ENCODE measurements at places on chromosomes 1 and 21.

DNA sequence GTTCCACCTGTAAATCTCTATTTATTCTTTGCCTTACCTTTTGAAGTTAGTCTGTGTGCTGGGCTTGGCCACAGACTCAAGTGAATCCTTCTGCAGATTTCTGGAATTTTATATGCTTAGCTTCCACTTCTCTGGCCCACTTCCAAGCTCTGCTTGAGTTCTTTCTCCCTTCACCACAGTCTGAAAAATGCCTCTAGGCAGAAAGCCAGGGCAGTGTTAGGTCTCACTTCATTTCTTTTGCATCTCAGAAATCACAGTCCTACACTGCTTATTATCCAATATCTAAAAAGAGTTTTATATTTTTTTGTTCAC, 48.9 kb downstream of the INKA2 start:
- DNase-seq: no peak

GRCh38 chr1:202616355-202616915, 93.8 kb downstream of the SYT2 start:
- no peak for DNase-seq

- no peak for DNase-seq
Measured at GRCh38 chr1:7422966-7423365, 348.1 kb upstream of the VAMP3 start.

- DNase-seq: no peak
Measured at GRCh38 chr1:116769994-116770393, 15.8 kb downstream of the CD2 start.

- DNase-seq: no peak
Measured at GRCh38 chr21:32710987-32711386, 16.8 kb downstream of the SYNJ1 start.

DNA sequence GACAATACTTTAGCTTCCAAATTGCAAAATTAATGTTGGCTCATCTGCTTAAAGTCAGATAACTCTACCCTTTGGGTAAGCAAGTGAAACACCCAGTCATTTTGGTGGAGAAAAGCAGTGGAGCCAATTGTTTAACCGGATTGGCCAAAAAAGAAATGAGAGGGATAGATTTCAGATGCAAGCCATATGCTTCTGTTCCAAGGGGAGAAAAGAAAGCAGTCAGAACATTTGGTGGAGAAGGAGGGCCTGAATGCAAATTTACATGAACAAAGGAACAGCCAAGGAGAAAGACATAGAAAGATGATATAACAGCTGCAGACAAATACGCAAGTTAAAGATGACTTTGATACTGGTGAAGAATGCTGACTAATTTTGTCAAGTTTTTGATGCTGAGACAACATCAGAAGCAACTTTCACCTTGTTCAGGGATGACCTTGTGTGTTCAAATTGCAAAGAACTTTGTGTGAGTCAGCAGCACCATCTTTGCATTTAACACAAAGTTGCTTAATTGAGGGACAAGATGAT, 173.1 kb downstream of the TGFB2 start:
- no peak for DNase-seq

DNA sequence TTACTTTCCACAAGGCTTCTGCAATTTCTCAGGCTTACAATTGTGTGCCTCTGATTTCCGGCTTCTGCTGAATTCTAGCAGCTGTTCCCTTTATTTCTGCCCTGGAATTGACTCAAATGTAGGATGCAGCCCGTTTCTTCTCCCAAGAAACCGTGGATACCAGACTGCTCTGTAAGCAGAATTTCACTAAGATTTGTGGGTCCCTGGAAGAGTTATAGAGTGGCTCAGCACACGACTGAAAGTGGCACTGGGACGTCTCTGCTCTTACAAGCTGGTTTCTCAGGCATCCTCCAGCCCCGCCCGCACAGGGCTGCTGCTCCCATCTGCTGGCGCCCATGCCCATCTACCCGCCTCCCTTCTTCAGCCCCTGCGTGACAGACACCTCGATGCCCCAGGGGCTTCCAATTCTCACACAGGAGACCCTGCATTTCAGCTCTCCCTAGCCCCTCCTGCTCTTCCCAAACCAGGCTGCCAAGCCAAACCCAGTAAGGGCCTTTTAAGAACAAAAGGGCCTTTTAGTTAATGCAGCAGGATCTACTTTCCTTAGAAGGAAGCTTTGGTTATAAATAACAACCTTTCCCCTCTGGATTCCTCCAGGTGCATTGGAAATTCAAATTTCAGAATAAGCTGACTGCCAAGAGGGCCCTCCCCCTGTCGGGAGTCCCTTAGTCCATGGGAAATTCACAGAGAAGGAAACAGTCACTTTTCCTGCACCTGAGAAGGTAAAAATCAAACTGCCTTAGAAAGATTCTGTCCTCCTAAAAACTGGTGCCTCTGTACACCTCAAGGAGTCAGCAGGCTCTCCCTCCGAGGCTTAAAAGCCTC, 45.4 kb upstream of the TENT5B start:
- DNase-seq: no peak

GRCh38 chr21:38995731-38996130, 187.5 kb downstream of the PSMG1 start:
- no peak for DNase-seq

DNA sequence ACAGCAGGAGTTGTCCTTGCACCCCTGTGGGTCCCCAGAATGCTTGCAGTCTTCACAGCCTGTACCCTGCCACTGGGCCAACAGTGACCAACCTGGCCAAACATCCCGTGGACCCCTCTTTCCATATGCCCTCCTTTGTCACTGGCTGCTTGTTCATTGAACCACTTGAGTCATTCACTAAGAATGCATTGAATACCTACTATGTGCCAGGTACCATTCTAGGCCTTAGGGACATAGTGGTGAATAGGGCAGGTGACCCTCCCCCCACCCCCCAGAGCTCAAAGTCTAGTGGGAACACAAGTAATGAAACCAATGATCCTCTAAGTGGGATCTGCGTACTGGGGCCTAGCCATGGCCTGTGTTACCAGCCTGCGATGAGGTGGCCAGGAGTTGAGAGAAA, 28.2 kb downstream of the PIGP start:
- DNase-seq: no peak

- DNase-seq: no peak
Measured at GRCh38 chr1:167064621-167065020, 25.6 kb downstream of the GPA33 start.

DNA sequence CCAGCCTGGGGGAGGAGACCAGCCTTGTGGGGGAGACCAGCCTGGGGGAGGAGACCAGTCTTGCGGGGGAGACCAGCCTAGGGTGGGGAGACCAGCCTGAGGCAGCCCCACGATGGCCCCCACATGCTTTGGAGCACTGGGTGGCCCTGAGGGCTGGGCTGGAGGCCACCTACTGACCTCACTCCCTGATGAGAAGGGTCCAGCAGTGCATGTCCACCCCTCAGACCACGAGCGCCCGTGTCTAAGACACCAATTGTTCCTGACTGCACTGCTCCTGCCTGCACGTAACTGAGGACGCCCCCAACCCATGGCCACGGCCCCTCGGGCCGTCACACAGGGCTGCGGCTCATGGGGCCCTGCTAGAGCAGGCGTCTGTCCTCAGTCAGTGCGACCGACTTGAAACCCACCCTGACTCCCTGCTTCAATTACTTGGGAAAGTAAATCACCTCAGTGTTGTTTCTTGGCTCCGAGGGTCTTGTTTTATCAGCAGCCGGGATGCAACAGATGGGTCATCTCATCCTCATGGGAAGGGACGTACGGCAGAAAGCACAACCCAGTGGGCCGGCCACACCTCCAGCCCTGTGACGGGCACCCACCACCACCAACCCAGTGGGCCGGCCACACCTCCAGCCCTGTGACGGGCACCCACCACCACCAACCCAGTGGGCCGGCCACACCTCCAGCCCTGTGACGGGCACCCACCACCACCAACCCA, at the start of gene SPATC1L:
Gene SPATC1L, minus strand, starts transcription at position 550 of the 715 bp plus-strand sequence. CDS start 1,643 bp downstream, outside the sequence.
- peak; percentile 75 for DNase-seq

GRCh38 chr1:89831462-89832120, 10.8 kb downstream of the LRRC8D start:
- DNase-seq: no peak

GRCh38 chr1:234208351-234208750, 164.9 kb upstream of the COA6 start:
- DNase-seq: no peak

DNA sequence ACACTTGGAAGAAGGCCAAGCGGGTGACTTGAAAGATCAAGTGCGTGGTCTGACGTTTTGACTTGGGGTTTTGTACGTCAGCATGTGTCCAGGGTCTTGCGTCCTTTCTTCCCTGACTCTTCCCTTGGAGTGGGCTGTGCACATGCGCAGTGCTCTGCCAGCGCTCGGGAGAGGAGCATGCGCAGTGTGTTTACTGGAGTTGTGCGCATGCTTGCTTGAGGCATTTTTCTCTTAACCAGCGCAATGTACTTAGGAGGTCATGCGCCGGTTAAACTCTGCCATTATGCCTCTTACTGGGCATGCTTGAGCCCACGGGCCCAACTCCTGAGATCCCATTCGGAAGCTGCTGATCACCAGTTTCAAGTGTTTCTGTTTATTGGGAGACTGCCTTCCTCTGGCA, 242.5 kb upstream of the AJAP1 start:
- DNase-seq: no peak

DNA sequence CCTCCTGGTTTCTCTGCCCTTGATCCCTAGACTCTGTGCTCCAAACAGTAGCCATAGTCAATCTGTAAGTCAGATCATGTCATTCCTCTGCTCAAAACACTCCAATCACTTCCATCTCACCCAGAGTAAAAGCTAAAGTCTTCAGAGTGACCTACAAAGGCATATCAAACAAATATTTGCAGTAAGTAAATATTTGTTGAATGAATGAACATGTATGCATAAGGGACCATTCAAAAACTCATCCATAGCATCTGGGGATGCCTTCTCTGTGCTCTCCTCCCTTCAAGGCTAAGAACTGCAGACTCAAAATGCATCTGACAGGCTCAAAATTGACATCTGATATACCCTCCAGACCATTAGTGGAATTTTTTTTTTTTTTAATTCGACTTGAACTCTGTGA, 18.1 kb upstream of the AK5 start:
- DNase-seq: no peak

DNA sequence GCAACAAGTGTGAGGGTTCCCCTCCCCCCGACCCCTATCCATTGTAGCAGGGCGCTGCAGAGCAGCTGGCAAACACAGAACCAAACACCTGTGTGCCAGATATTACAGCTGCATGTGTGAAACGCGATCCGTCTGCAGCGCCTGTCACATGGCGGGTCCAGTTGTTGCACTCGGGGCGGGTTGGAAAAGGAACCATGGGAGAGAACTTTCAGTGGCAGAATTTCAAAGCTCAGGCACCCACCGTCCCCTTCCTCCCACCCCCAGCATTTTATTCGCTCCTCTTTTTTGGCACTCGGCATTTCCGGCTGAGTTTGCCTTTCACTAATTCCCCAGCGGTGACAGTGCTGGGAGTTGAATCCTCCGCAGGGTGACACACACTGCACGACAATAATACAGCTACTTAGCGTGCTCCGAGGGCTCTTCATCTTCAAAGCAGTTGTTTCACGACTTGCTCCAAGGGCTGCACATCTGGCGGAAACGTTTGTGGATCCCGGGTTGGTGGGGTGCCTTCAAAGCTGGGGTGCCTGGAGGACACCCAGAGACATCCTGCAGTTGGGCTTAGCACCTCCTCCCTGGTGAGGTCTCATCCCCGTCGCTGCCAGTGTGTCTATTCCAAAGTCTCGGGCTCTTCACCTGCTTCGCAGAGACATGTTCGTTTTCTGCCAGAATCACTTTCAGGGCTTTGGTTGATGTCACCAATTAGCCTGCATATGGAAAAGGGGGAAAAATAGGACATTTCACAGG, 180.7 kb downstream of the ZBTB18 start:
- no peak for DNase-seq

DNA sequence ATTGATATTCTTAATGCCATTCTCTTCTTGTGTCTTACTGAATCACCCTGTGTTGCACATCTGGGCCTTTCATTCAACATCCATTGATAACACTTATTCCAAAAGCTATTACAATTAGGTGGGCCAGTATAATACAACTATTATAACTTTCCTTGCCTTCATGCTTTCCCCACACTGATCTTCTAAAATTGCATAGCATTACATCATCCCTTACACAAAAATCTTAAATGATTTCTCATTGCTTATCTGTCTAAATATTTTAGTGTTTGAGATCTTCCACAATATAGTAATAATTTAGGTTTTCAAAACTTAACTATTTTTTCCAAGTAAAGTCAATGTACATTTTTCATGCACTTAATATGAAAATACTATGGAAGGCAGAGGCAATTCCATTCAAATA, 1634.1 kb downstream of the PLA2G4A start:
- DNase-seq: no peak

- DNase-seq: no peak
Measured at GRCh38 chr1:59057796-59058195, 239.1 kb upstream of the FGGY start.

DNA sequence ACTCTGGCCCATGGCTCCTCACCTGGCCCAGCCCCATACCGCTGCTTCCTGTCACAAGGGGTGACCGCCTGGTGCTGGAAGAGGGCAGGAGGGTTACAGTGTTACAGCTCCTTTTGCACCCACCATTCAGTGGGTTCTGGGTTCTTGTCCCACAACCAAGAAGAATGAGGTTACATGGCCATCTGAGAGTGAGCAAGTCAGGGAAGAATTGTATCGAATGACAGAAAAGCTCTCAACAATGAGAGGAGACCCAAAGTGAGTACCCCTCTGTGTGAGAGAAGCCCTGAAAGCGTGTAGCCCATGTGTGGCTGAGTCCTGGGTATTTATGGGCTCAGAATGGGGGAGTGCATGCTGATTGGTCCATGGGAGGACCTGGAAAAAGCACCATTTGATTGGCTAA, 888.5 kb downstream of the ADGRL2 start:
- DNase-seq: no peak

GRCh38 chr21:36100971-36101641, 31.3 kb downstream of the CBR1 start:
- DNase-seq: no peak

- DNase-seq: no peak
Measured at GRCh38 chr1:6599141-6599975, 3.3 kb downstream of the KLHL21 start.

- no peak for DNase-seq
Measured at GRCh38 chr21:40020651-40021050, 153.4 kb downstream of the PCP4 start.

DNA sequence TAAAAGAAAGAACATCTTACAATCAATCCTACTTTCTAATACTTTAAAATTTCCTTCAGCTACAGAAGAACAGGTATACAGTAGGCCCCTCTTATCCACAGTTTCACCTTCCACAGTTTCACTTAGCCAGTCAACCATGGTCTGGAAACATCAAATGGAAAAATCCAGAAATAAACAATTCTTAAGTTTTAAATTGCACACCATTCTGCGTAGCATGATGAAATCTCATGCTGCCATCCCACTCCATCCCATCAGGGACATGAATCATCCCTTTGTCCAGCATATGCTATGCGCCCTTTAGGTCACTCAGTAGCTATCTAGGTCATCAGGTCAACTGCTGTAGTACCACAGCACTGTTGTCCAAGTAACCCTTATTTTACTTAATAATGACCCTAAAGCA, 67.7 kb downstream of the HSF2BP start:
- DNase-seq: no peak

GRCh38 chr1:179599623-179600249, 8.1 kb downstream of the TDRD5 start:
- DNase-seq: no peak
